ENCODE measurements at places on chromosomes 16 and 17.
A peak's percentile ranks its signal among the peaks of the same experiment; 100 is the strongest.

DNA sequence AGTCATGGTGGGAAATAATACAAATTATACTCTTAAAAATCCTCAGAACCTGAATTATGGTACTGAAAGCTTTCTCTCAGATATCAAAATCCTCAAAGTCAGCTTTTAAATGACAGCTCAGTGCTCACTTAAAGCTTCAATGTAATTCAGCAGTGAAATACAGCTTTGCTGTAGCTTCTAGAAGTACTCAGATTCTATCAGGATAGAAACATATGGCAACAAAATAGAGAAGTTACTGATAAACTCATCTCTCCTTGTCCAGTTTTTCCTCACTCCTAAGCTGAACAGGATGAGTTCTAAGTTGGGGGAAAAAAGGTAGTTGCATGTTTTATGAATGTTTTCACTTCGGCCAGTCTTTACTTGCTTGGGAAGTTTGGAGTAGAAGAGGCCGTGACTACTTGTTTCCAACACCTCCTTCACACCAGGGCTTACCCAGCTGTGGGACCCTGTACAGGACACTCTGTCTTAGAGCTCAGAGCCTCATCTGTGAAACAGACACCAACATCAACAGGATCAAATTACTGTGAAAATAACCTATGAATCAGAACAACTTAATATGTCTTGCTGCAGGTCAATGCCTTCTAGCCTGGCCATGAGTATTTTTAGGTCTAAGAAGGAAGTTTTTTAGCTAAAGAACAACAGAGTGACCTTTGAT is 30.2 kb downstream of the OGFOD1 start:
- no peak for DNase-seq

DNA sequence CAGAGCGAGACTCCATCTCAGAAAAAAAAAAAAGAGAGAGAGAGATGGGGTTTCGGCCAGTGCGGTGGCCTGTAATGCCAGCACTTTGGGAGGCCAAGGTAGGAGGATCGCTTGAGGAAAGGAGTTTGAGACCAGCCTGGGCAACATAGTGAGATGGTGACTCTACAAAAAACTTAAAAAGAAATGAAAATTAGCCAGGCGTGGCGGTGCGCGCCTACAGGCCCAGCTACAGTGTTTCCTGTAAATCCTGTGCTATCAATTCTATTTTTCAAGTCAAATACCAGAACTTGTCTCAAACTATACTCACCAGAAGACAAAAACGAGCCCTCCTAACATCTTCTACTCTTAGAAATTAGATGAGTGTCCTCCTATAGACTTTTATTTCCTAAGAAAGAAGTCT is 19.3 kb downstream of the UBE2O start:
- DNase-seq = no peak

DNA sequence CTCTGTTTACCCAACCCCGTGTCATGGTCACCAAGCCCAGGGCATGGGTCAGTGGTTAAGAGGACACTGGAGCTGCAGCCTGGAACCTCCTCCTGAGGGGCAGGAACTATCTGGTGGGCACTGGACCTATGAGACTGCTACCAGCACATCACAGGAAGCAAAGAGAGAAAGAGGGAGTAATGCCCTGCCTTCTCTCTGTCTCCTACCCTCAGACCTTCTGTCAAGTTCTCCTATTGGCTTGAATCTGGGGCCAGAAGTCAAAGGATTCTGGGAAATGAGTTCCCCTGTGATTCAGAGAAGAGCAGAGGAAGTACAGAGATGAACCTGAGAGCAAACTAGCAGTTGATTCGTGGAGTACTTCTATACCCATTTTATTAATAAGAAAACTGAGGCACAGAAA is 123.0 kb upstream of the GNAO1 start:
- no peak for DNase-seq

DNA sequence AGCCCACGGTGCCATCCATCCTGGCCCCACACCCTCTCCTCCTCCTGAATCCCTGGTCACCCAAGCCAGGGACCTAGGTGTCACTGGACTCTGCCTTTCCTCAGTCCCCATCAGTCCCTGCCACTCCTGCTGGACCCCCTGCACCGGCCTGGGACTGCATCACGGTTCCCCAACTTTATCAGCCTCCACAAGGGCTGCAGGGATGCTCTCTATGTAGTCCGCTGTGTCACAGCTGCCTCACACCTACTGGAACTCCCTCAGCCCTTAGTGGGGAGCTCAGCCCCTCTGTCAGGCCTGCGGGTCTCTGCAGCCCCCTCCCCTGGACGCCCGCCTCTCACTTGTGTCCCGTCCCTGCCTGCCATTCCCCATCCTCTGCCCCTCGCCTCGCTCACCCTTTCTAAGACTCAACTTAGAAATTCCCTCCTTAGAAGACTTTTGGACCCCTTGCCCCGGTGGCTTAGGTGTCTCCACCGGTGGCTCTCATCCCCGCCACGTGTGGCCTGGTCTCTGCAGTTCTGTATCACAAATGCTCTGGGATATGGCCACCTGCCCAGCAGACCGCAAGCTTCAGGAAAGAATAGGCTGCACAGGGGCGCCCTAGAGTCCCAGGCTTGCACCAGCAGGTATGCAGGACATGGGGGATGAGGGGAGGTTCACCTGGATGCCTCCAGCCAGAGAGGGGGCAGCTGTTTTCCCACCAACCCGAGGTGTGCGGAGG is 62.9 kb downstream of the PRMT7 start:
- no peak for DNase-seq

DNA sequence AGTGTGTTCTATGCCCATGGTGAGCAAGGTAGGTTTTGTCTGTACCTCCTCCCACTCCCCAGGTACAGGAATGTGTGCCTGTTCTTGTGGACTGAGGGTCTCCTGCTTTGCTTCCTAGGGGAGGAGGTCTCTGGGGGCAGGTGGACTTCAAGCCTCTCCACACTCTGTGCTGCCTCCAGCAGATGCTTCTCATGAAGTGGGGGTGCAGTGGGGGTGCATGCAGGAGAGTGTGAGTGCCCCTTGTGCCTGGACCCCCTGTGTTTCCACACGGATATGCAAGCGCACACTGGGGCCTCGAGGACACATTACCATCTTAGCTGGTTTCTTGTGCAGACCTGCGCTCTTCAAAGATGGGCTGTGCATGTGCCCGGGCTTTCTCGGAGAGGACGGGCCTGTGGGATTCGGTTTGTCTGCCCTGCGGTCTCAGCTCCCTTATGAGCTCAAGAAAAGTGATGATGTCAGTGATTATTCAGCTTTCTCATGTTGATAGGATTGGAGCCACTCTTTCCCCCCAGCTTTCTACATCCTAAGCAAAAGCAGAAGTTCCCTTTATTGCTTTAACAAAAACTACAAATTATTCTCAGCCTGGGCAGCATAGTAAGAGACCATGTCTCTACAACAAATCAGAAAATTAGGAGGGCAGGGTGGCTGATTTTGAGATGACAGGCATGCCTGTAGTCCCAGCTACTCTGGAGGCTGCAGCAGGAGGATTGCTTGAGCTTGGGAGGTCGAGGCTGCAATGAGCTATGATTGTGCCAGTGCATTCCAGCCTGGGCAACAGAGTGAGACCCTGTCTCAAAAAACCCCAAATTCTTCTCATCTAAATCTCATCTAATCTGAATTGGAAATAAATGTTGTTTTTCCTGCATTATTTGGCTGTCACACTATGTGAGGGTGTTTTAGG is 86.8 kb downstream of the RPTOR start:
- DNase-seq = no peak

GRCh38 chr17:82298538-82299421 is 18.6 kb downstream of the CD7 start:
- no peak for DNase-seq

- no peak for DNase-seq
These were observed 5.6 kb downstream of the CHD3 start for GRCh38 chr17:7894226-7894625.

- DNase-seq = peak; percentile 49
These were observed 224.5 kb downstream of the ZNF423 start for GRCh38 chr16:49631187-49632041.

GRCh38 chr17:4130715-4131114 is 12.1 kb downstream of the ZZEF1 start:
- no peak for DNase-seq

GRCh38 chr16:64846966-64847365 is 274.9 kb downstream of the CDH11 start:
- no peak for DNase-seq

DNA sequence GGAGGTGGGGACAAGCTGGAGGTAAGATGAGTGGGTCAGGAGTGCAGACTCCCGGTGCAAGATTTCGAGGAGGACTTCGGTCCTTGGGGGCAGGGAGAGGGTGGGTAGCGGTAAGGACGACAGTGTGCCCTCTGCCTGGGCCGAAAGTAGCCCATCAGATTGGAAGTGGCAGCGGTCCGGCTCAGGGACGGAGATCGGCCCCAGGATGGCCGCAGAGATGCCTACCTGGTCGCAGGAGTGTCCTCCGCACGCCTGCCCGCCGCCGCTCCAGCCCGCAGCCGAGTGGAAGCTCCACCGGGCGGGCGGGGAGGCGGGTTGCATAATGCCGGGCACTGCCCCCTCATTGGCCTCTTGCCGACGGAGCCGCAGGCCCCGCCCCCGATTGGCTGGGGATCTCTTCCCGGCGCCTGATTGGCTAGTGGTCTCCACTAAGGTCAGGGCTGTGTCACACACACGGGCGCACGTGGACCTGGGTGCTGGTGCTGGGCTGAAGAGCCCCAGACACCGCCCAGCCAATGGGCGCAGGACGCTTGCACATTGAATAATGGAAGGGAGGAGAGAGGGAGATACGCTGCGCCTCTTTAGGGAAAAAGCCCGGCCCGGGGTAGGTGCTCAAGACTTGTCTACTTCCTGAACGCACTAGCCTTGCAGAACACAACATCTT is at the start of gene PER1:
TSS of gene PER1 (minus strand) at position 293 of the 664 bp plus-strand sequence. CDS start 1,698 bp downstream, outside the sequence.
- DNase-seq = peak; percentile 96

- DNase-seq = no peak
These were observed 6.2 kb upstream of the CD300LG start for GRCh38 chr17:43840814-43841213.

- no peak for DNase-seq
These were observed 23.6 kb downstream of the ABCA6 start for GRCh38 chr17:69117855-69118784.

GRCh38 chr17:81396722-81397313 is 1.6 kb downstream of the BAHCC1 start:
- DNase-seq = peak; percentile 85

- no peak for DNase-seq
These were observed 66.9 kb downstream of the CHD9 start for GRCh38 chr16:53121661-53122060.

- DNase-seq = no peak
These were observed 45.8 kb upstream of the ATF7IP2 start for GRCh38 chr16:10339777-10340732.

- peak; percentile 85 for DNase-seq
These were observed 27.8 kb downstream of the GNPTG start for GRCh38 chr16:1379304-1380076.

DNA sequence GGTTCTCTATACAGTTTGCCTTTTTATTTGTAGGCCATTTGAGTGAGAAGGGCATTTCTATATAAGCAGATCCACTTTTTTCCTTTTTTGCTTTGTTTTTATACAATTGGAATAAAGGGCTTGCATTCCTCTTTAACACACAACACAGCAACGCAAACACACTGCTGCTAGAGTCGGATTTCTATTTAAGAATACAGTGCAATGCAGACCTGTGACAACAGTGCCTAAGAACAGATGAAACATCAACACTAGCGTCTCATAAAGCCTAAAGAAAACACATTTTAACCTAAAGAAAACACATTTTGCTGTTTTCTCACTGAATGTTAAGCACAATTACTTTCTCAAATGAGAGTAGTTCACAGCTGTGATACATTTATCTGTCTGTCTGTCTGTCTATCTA is 1141.1 kb downstream of the CDH11 start:
- no peak for DNase-seq

GRCh38 chr16:19699472-19699871 is 18.6 kb downstream of the KNOP1 start:
- DNase-seq = peak; percentile 35

DNA sequence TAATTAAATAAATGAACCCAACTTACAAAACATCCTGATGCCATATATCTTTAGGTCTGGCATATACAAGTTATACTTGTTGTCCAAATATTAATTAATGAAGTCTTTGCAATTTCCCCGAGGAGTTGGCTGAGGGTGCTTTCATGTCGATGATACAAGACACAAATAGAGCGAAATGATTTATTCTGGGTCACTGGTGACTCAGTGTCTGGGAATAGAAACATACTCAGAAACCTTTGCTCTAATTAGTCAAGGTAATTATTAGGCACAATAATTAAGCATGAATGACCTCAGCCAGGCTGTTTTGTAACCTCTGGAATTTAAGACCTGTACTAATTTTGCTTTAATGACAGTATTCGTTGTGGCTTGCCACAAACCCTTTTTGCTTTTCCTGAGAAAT is 37.0 kb upstream of the HAPSTR1 start:
- DNase-seq = no peak

DNA sequence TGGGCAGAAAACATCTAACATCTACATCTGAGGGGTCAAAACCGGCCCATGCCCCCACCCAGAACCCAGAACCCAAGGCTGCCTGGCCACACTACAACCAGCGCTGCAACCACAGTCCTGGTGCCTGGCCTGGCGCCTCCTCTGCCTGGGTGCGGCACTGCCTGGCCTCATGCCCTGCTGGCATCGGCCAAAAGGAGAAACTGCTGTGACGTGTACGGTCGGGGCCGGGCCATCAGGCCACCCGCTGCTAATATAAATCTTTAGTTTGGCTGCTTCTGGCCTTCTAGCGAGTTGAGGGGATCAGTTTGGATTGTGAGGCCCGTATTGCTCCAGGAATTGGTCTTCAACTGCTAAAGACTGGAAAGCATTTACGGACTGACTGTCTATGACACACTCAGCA is 22.8 kb downstream of the TMEM204 start:
- no peak for DNase-seq

DNA sequence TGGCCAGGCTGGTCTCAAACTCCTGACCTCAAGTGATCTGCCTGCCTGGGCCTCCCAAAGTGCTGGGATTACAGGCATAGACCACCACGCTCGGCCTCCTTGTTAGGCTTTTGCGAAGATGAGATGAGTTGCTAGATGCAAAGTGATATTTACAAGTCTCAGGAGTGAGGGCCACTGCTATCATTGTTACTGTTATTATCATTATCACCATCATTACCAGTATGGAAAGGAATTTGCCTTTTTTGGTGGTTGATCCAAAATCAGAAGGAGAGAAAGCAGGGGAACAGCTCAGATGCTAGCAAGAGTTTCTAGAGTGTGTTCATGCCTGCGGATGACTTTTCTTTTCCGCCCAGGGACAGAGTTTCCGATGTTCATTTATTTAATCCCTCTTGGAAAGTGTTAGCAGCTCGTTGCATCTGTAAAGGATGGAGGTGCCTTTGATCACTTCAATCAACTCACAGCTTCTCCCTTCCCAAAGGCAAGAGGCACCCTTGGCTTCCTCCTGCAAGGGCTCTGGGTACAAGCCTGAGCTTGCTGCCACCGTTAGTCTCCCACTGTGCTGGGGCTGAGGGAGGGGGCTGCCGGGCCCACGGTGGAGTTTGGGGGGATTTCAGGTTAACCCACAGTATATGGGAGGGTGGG is 21.6 kb downstream of the ITPRIPL2 start:
- no peak for DNase-seq

Measured in spleen (tissue), 13 donors.